ENCODE measurements at places on chromosomes 12 and 14. TPM values are rescaled to one million over a fixed set of nuclear protein-coding genes. Genes with fewer than 3 reads are reported as not detected.

- no peak for DNase-seq
- H3K27ac ChIP-seq, result no peak overlapping the region
- no peak overlapping the region for H3K4me3 ChIP-seq
- H3K4me1 ChIP-seq, result no peaks in the 10 kb centered on the region
Observed at GRCh38 chr12:113833422-113833821, 132.7 kb downstream of the RBM19 start.

PRB2 gene
- not detected for total RNA-seq

GRCh38 chr12:93839064-93839463 is 161.9 kb downstream of the CRADD start:
- H3K4me3 ChIP-seq, result no peak overlapping the region
- DNase-seq, result no peak
- H3K4me1 ChIP-seq, result no peaks in the 10 kb centered on the region
- no peaks in the 10 kb centered on the region for H3K36me3 ChIP-seq
- no peaks in the 10 kb centered on the region for H3K27me3 ChIP-seq

CCDC88C gene
- 71.7 TPM for total RNA-seq

PNP gene
- total RNA-seq, result 181 TPM

DNA sequence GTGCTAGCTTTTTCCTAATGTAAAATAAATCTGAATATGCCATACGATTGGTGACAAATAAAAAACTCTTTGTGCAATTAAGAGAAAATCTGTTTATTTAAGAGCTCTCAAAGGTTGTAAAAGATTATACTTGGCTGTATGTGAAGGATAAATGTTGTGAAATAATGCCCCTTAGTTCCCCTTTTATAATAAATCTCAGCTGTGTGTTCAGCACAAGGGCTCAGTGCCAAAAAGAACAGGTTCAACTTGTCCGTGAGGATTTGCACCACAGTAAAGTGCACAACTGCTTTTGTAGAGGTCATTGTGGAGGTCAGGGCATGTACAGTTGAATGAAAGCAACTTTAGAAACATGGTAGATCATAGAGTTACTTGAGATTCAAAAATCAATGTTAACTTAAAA is 118.6 kb downstream of the TRMT5 start:
- H3K27me3 ChIP-seq, result no peaks in the 10 kb centered on the region
- DNase-seq, result no peak
- H3K4me1 ChIP-seq, result no peaks in the 10 kb centered on the region
- no peaks in the 10 kb centered on the region for H3K36me3 ChIP-seq

GIT2 gene
- 54.4 TPM for total RNA-seq

LTB4R2 gene
- total RNA-seq, result 8.3 TPM

DNA sequence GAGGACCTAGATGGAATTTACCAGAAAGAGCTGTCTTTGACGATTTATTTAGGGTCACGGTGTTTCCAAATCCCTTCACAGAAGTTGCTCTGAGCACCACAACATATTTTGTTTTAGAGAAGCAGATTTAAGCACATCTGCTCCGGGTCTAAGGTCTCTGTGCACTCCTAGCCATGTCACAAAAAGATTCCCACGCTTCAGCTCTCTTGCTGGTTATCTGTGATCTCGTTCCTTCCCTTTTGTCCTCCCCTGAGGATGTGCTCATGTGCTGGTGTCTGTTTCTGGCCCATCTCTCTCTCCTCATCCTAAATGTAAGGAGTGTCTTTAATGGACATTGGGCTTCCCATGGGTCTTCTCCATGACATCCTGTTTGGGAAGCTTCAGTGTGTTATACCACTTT is 53.7 kb upstream of the GNPNAT1 start:
- DNase-seq, result no peak
- no peak overlapping the region for H3K27ac ChIP-seq
- no peaks in the 10 kb centered on the region for H3K27me3 ChIP-seq
- no peaks in the 10 kb centered on the region for H3K4me1 ChIP-seq

DNA sequence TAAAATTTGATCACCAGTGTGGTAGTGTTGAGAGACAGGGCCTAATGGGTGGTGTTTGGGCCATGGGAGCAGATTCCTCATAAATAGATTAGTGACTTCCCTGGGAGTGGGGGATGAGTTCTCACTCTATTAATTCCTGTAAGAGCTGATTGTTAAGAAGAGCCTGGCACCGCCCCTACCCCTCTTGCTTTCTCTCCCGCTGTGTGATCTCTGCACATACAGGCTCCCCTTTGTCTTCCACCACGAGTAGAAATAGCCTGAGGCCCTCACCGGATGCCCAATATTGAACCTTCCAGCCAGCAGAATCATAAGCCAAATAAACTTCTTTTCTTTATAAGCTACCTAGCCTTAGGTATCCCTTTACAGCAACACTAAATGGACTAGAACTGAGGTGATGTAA is 31.9 kb upstream of the CAND1 start:
- peaks cover 14% of the 10 kb centered on the region for H3K27me3 ChIP-seq
- H3K4me3 ChIP-seq, result no peak overlapping the region
- no peak overlapping the region for H3K27ac ChIP-seq
- H3K36me3 ChIP-seq, result no peaks in the 10 kb centered on the region

DNA sequence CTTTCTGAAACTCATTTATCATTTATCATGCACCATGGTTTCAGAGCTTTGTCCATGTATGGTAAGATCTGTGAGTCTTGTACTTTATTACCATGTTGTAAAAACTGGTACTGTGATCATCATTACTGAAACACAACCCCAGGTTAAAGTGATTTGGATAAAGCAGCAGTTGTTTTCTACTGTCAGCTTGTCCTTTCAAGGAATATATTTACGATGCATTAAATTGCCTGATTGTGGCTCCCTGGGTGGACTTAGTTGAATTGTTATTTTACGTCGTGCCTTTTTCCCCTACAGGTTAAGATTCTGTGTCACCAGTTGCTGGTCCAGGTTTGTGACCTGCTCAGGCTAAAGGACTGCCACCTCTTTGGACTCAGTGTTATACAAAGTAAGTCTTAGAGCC is 46.1 kb downstream of the FRMD6 start:
- H3K36me3 ChIP-seq, result no peaks in the 10 kb centered on the region
- no peak overlapping the region for H3K4me3 ChIP-seq
- no peak for DNase-seq
- H3K27me3 ChIP-seq, result no peaks in the 10 kb centered on the region
- H3K4me1 ChIP-seq, result no peaks in the 10 kb centered on the region

SBNO1 gene
- total RNA-seq, result 53.8 TPM

Data from CD8-positive, alpha-beta memory T cell (primary cell).